Left cardiac atrium (tissue), 4 donors: ENCODE measurements at places on chromosomes 3 and 15. TPM values are rescaled to one million over a fixed set of nuclear protein-coding genes. Genes with fewer than 3 reads are reported as not detected.

- no peak for DNase-seq
These were observed 306.2 kb upstream of the DPPA4 start for GRCh38 chr3:109643590-109643989.

Gene CHRNB4
- 0.13 TPM for total RNA-seq

DNA sequence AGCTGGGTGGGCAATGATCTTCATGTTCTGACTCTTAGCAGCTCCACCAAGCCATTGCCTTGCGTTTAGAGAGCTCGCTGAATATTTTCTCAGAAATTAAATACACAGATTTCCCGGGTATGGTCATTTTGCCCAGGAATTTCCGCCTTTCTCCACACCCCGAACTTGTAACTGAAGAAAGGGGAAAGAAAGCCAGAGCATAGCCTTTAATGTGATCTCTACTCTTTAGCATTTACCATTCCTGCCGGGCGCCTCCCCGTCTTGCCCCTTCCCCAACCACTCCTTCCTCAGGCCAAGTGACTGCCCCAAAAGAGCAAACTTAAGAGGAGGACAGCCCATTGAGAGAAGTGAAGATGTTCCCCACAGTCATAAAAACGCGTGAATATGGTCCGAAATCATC lies 53.1 kb downstream of the LMCD1 start:
- no peak for DNase-seq

Gene EIF1B
- total RNA-seq = 210 TPM

Gene PHLDB2
- 29.0 TPM for total RNA-seq

GRCh38 chr3:104388619-104389018 lies 978.1 kb upstream of the ALCAM start:
- no peak for DNase-seq

DNA sequence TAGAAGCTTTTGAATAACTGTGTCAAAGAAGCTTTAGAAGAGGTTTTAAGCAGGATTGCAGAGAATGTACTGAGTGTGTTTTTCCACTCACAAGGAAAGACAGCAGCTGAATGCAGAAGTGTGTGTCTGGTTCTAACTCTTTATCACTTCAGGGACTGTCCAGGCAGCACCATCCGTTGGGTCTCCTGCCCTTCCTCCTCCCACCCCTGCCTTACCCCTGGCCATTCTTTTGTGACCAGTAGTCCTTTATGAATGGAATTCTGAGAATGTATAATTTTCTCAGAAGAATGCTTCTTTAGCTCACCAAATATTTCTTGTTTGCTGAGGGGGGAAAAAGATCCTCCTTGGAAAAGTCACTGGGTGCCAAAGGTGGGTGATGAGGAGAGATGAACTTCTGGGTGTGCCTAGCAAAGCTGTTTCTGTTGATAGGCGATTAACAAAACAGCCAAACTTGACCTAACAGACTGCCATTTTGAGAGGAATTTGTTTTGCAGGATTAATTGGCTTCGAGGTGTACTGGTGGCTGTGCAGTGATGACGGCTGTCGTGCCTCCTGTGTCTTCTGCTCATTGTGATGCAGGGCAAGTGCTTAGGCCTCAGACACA lies 70.9 kb downstream of the IGF1R start:
- no peak for DNase-seq

Gene KY
- total RNA-seq = not detected

GRCh38 chr3:11476735-11477144 lies 167.0 kb downstream of the VGLL4 start:
- no peak for DNase-seq

DNA sequence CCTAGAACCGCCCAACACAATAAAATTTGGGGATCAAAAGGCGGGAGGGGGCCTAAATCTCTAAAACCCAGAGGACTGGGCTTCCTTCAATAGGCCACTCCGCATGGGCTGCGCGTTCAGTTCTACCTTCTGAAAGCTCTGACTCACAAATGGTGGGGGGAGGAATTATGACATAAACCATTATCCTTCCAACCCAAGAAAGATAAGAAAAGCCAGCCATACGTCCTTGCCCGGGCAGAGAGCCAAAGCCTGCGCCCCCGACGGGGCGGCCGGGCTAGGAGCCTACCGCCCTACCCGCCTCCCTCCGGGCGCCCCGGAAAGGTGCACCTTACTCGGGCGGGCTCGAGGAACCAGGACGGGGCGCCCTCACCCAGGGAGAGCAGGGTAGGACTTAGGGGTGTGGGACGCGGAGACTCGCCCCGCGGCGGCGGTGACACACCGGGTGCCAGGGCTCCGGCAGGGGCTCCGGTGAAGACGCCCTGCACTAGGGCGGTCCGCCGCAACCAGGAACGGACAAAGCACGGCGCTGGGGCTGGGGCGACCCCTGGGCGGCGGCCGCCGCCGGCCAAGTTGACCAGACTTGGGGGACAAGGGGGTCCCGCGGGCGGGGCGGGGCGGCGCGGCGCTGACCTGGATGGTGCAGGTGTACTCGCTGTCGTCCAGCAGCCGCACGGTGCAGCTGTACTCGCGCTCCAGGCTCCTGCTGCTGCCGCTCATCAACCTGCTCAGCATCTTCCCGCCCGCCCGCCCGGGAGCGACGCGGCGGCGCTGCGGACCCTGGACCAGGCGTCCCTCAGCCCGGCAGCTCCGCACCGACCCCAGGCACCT lies 534 bp downstream of the FRMD5 start:
- DNase-seq = peak; percentile 35

Gene PDHB
- 146 TPM for total RNA-seq

DNA sequence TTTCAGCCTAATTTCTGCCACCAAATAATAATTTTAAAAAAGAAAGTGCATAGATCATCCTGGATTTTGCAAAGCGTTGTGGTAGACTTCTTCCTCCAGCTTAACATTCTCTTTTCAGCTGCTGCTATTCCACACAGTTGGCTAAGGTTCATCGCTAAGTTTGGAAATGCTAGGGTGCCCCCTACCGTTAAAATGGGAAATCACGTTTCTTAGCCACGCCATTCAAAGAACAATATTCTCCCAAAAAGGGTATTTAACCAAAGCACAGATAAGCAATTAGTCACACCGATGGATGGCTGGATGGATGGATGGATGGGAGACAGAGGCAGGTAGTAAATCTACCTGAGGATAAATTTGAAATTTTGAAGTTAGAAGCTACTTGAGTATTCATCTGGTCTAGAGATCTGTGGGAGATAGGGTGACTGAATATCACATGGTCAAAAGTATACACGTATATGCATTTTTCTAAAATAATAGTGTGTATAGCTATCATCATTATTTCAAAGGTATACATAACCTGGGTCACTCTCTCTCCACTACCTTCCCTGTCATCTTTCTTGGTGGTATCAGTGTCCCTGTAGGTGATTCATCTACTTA lies 67.2 kb downstream of the EFHB start:
- DNase-seq = no peak

GRCh38 chr15:62781081-62781497 lies 261.5 kb upstream of the TPM1 start:
- no peak for DNase-seq

GRCh38 chr15:40958723-40959122 lies 5.5 kb downstream of the CHAC1 start:
- DNase-seq = no peak

Gene CCDC191
- total RNA-seq = 1.4 TPM

DNA sequence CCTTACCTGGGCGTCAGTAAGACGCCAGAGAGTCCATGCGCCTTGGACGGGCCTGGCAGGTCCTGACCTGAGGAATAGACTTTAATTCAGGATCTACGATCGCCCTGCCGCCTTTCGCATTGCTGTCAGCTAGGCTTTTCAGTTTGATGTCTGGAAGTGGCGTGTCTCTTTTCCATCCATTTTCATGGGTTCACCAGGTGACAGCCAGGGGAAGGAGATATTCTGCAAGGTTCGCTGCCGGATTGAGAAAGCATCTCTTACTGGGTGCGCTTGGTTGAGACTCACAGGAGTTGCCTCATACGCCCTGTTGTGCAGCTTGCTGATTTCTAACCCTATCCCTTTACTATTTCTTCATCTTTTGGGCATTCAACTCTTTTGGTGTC lies 7.4 kb downstream of the EPHA3 start:
- DNase-seq = no peak

DNA sequence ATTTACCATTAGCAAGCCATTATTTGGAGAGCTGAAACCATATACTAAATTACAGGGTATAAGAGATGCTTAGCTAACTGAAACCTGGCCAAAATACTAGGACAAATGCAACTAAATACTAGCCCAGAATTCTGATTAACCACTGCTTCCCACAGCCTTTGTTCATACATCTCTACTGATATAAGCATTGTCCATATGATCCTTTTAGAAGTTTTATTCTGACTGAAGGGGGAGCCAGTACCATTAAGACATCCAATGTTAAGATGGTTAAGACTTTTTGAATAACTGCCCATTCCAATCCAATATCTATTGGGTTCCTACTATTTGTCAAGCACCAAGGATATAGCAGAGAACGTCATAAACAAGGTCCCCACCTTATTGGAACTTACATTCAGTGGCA lies 421.3 kb downstream of the FOXP1 start:
- DNase-seq = no peak

DNA sequence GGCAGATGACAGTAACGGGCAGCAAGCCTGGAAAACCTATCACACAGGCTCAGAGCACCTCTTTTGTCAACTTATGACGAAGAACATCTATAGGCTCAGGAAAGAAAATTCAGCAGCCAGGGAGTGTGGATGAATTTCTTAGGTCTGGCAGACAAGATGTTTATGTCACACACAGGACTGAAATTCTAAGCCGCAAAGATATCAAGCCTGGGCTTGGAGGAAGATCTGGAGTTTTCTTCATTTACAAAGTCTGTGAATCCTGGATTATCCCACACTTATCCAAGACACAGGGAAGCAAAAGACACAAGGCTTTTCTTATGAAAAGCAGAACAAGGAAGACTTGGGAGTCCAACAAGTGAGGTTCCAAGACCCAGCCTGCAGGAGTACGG lies 23.4 kb upstream of the CHCHD6 start:
- DNase-seq = no peak
